ENCODE measurements at places on chromosomes 4 and X. TPM values are rescaled to one million over a fixed set of nuclear protein-coding genes. Genes with fewer than 3 reads are reported as not detected.

TBL1X gene
- total RNA-seq = 34.5 TPM

LRAT gene
- 22.9 TPM for total RNA-seq

FGFR3 gene
- 37.6 TPM for total RNA-seq

SSX4 gene
- total RNA-seq = not detected

HTR2C gene
- total RNA-seq = 1.1 TPM

CLDN34 gene
- total RNA-seq = 0.84 TPM

SPANXC gene
- total RNA-seq = not detected

TBX22 gene
- 0.09 TPM for total RNA-seq

GSX2 gene
- not detected for total RNA-seq

GUCY1B1 gene
- total RNA-seq = 18.6 TPM

GLOD5 gene
- not detected for total RNA-seq

IL3RA gene
- total RNA-seq = 0.16 TPM

NDNF gene
- 8.6 TPM for total RNA-seq

SPANXN4 gene
- not detected for total RNA-seq

NEIL3 gene
- total RNA-seq = 5.9 TPM

PITX2 gene
- 95.5 TPM for total RNA-seq

POLR2B gene
- 102 TPM for total RNA-seq

- DNase-seq = no peak
Observed at GRCh38 chr4:24417206-24417605, 167.1 kb downstream of the DHX15 start.

- no peak for DNase-seq
Observed at GRCh38 chrX:56987741-56988140, 7.6 kb downstream of the SPIN3 start.

GRCh38 chr4:47704693-47705325 lies 133.1 kb downstream of the CORIN start:
- DNase-seq = no peak

- DNase-seq = no peak
Observed at GRCh38 chr4:73272816-73273215, 14.2 kb upstream of the ANKRD17 start.

- no peak for DNase-seq
Observed at GRCh38 chrX:135480076-135480475, 40.4 kb upstream of the INTS6L start.

- no peak for DNase-seq
Observed at GRCh38 chrX:13598877-13599276, 29.5 kb downstream of the EGFL6 start.

GRCh38 chrX:152343306-152343705 lies 107.8 kb downstream of the GABRA3 start:
- DNase-seq = no peak

GRCh38 chrX:40054793-40055192 lies 43.0 kb downstream of the BCOR start:
- no peak for DNase-seq

- DNase-seq = no peak
Observed at GRCh38 chr4:140099983-140100382, 54.0 kb downstream of the MAML3 start.

DNA sequence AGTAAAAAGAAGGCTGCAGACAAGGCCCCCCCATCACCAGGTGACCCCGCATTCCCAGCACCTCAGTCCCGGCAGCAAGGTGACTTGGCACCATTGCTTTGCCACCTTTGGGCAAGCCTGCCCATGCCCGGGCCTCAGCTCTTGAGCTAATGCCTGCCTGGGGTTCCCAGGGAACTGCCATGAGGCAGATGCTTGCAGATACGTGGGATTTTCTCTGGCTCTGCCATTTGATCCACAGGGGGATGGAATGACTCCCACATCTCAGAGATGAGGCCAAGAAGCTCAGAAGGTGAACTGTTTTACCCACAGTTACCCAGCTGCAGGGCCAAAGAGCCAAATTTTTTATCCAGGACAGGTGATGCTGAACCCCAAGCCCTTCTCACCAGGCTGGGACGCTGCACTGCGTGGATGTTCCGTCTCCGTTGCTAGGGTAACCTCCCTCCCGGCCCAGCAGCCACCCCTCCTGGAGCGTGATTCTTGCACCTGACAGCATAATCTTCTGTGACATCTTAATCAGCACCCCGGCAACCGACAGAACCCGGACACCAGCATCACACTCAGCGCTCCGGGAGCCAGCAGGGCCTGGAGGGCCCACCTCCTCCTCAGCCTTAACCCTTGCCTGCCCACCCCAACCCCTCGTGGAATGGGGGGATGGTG lies 15.7 kb upstream of the MSX1 start:
- no peak for DNase-seq

GRCh38 chrX:69066966-69067525 lies 98.2 kb downstream of the PJA1 start:
- no peak for DNase-seq

DNA sequence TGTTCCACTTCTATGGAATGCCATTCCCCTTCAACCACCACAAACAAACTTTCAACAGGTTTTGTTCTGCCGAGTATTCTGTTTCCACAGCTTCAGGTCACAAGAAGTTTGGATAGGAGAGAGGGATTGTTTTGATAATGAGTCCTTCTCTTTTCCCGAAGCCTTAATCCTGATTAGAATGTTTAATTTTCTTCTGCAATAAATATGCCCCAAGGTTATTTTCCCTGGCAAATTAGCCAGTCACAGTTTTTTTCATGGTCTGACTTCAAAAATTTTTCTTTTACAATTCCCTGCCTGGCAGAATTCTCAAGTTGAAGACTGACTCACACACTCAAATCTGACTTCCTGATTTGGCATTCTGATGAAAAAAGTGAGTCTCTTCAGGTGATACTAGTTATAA lies 33.1 kb upstream of the EDNRA start:
- DNase-seq = no peak

DNA sequence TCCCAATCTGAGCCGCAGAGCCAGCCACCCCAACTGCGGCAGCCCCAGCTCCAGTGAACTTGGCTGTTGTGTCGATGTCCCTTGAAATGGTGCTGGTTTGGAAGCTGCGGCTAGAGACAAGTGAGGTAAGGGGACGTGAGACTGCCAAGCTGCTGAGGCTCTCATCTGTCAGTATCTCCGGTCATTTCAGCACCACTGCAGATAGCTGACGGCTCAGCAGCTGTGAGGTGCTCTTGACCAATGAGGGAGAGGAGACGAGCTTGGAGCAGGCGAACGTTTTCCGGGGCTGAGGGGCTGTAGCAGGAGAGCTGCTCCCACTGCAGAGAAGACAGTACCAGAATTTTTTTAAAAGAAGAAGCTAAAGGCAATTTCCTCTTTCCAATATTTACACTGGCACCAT lies 175.5 kb upstream of the CASK start:
- no peak for DNase-seq

DNA sequence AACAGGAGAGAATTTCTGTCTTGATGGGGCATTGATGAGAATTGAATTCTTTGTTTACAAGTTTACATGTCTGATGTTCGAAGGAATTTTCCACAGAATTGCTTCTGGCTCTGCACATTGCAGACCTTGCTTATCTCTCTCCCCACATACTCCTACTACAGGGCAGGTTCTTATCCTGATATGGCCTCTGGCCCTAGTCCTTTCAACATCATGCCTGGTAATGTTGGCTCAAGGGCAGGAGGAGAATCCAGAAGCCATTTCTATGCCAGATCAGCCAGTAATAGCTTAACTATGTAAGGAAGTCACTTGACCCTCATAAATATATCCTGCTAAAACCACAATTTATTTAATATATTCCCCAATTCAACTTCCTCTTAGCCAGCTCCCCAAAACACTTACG lies 24.3 kb upstream of the TSPAN5 start:
- no peak for DNase-seq

GRCh38 chr4:8674311-8674885 lies 81.8 kb downstream of the CPZ start:
- DNase-seq = no peak

- DNase-seq = no peak
Observed at GRCh38 chrX:153190381-153190780, 11.3 kb downstream of the MAGEA1 start.

DNA sequence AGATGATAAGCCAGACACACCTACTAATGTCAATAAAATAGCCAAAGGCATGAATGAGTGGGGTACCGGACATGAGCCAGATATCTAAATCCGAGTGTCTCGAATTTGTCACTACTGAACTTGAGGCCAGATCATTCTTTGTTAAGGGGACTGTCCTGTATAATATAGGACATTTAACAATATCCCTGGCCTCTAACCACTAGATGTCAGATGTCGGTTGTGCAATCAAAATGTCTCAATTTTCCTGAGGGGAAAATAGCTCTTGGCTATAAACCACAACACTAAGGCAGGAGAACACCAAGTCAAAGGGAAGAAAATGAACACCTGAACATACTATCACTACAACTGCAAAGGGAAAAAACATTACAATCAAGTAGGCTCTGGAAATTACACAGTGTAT lies 154.5 kb downstream of the GPM6A start:
- no peak for DNase-seq

DNA sequence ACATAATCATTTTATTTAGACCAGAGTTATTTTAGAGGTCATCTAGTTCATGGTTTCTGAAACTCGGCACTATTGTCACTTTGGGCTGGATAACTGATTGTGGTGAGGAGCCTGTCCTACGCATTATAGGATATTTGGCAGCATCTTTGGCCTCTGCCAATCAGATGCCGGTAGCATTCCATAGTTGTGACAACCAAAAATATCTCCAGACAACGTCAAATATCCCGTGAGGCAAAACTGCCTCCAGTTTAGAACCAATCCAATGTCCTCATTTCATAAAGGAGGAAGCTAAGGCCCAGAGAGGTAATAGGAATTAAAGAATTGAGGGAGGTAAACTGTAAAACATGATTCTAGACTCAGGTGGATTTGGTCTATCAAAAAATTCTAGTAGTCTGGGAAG lies 6.1 kb downstream of the ZMAT1 start:
- DNase-seq = no peak

DNA sequence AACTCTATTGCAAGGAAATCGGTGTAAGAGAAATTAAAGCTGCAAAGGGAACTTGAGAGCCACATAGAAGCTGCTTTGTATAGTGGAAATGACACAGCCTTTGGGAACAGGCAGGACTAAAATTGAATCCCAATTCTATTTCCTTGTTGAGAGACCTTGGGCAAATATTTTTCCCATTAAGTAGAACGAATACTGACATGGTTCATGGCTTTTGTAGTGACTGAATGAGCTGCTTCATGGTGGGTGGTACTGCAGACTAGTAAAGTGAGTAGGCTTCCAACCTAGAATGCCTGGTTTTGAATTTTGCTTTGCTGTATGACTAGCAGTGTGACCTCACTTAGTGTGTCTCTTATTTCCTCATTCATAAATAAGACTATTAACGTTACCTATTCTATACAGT lies 182.2 kb upstream of the KCNIP4 start:
- no peak for DNase-seq

- DNase-seq = no peak
Observed at GRCh38 chrX:117429501-117429900, 687.1 kb downstream of the KLHL13 start.

DNA sequence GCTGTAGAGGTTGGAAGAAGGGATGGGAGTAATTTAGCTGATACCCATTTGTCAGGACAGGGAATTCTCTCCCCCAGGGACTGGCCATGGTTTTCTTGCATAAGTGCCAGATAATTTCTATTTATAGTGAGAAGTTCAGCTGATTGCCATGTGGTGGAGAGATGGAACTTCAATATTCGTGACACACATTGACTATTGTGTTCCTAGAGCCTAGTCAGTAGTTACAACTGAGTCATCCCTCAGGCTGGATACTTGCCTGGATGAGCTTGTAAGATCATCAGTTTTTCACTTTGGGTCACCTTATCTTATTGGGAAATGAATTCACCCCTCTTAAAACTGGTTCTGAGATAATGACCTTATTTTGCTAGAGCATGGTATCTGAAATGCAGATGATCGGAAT lies 32.2 kb downstream of the CFAP299 start:
- DNase-seq = no peak

GRCh38 chr4:24778464-24779225 lies 16.7 kb upstream of the SOD3 start:
- DNase-seq = no peak

DNA sequence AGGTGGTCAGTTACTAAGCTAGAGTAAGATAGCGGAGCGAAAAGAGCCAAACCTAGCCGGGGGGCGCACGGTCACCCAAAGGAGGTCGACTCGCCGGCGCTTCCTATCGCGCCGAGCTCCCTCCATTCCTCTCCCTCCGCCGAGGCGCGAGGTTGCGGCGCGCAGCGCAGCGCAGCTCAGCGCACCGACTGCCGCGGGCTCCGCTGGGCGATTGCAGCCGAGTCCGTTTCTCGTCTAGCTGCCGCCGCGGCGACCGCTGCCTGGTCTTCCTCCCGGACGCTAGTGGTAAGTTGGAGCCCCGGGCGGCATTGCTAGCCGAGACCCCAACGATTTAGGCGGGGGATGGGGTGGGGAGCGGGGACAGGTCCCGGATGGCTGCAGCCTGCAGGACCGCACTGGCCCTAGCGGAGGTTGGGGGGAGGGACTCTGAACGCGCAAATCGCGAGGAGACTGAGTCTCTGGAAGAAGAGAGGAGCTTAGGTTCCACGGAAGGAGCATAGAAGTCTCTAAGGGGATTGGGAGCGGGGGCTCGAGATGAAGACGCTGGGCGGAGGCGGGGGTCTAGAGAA lies 573 bp downstream of the HTR2C start:
- DNase-seq = peak; percentile 30

GRCh38 chr4:81667539-81667938 lies 195.8 kb upstream of the RASGEF1B start:
- no peak for DNase-seq

DNA sequence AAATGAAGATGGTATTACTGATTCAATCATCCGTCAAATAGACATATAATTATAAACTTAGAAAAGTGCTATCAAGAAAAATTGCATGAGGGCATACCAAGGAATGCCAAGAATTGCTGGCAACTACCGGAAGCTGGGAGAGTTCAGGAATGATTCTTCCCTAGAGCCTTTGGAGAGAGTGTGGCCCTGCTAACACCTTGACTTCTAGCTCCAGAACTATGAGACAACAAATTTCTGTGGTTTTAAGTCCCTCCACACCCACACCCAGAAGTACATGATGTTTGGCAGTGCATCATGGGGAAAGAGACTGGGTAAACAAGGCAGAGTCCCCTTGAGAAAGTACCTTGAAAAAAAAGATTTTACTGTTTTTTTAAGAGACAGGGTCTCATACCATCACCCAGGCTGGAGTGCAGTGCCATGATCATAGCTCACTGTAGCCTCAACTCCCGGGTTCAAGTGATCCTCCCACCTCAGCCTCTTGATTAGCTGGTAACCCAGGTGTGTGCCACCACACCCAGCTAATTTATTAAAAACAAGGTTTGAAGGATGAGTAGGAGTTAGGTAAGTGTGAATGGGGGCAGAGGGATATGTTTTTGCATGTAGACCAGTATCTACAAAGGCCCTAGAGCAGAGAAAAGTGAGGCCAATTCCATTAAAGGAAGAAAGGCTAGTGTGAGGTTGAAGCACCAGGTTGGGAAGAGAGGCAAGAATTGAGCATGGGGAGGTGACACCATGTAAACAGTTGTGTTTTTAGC lies 53.1 kb downstream of the GSX2 start:
- DNase-seq = no peak
